ENCODE measurements at places on chromosomes 12 and 14.

DNA sequence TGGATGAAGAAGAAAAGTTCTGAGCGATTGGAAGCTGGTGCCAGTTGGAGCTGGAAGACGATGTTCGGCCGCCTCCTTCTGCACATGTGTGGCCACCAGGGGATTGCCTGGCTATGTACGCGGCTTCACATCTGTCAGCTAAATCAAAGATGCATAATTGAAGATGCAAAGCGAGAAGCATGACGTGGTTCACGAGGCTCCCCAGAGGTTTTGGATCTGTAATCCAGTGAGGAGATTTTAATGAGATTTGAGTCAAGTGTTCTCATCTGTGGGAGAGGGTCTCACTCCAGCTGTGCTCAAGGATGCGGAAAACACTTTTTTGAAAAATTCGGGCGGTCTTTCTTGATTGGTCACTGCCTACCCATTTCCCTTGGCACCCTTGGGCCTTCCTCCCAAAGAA lies 94.6 kb downstream of the PAX9 start:
- DNase-seq = no peak

GRCh38 chr14:50920482-50921230 lies 23.6 kb downstream of the PYGL start:
- peak; percentile 39 for DNase-seq

DNA sequence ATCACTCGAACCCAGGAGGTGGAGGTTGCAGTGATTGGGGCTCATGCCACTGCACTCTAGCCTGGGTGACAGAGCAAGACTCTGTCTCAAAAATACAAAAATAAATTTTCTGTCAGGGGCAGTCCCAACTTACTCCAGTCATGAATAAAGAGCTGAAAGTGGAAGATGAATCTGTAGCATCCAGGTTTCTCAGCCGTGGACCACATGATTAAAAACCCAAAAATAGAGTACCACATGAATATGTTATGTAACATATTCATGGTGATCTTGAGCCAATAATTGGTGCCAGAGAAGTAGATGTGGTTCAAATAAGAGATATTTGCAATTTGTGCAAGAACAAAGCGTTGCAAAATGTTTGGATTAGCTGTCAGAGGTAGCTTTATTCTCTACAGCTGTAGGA lies 23.1 kb downstream of the SPIC start:
- no peak for DNase-seq

GRCh38 chr12:106865683-106866082 lies 90.0 kb upstream of the TMEM263 start:
- no peak for DNase-seq

GRCh38 chr12:59386236-59386635 lies 209.6 kb upstream of the SLC16A7 start:
- DNase-seq = no peak

DNA sequence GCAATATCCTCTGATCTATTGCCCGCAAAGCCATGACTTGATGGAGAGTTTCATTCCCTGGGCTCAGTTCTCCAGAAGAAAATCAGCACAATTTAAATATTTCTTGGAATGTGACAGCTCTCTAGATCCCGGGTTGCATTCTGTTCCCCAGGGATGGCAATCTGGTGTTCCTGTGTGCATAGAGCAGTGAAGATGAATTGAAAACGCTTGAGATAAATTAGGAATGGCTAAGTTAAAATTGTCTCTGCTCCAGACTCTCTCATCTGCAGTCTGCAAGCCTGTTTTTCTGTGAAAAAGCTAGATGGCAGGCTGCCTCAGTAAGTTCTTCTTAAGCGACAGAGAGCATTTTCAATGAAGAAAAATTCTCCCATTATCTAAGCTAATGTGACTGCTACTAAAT lies 582.5 kb upstream of the MGAT4C start:
- peak; percentile 22 for DNase-seq

DNA sequence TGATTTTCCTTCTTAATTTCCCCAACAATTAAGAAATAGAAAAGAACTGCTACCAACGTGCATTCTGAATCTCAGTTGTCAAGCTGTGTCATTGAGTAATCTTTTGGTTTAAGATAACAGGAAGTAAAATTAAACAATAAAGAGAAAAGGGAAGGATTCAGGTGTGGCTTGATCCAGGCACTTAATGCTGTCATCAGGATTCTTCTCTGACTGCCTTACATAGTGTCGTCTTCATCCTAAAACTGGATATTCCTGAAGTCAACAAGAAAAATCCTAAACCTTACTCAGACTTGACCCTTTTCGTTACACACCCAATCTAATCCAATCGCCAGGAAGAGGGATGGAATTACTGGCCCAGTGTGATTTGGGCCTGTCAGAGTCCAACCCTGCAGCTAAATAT lies 443.8 kb downstream of the MED13L start:
- DNase-seq = no peak

All from muscle of back (tissue), 13 donors.